ENCODE measurements at places on chromosomes 2 and 18.

GRCh38 chr2:197673106-197673505 is 2.3 kb downstream of the RFTN2 start:
- DNase-seq = no peak

DNA sequence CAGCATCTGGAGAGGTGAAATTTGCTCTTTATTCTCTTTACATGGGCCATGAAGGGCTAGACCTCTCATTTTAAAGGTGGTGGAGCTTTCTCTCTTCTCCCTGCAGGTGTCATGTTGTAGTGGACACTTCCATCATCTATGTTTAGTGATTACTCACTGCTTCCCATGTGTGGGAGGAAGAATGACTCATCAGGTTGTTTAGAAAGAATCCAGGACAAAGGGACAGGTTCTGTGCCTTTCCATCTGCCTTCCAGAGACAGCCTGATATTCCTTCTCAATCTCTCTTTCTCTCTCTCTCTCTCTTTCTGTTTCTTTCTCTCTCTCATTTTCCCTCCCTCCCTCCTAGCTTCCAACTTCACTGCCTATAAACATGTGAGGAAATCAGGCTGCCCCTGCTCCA is 38.7 kb downstream of the SCG2 start:
- no peak for DNase-seq

- DNase-seq = no peak
Measured at GRCh38 chr2:45344502-45344901, 266.6 kb downstream of the SRBD1 start.

GRCh38 chr18:35443847-35444246 is 53.9 kb downstream of the INO80C start:
- no peak for DNase-seq

GRCh38 chr2:113834051-113834730 is 55.7 kb upstream of the ACTR3 start:
- DNase-seq = no peak

DNA sequence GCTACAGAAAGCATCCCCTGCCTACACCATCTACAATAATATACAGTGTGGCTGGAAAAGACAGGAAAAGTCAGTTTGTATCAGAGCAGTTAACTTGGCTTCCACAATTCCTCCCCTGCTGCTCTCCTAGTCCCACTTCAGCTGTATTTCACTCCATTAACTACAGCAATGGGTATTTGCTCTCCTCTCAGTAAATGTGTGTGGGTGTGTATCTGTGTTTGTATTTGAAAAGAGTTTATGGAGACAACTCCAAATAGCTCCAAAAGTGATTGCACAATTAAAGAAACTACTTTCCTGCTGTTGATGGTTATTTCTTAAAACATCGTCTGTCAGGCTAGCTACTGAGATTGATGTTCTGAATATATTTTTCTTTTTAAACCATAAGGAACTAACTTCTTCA is 333.7 kb upstream of the FIGN start:
- DNase-seq = no peak

DNA sequence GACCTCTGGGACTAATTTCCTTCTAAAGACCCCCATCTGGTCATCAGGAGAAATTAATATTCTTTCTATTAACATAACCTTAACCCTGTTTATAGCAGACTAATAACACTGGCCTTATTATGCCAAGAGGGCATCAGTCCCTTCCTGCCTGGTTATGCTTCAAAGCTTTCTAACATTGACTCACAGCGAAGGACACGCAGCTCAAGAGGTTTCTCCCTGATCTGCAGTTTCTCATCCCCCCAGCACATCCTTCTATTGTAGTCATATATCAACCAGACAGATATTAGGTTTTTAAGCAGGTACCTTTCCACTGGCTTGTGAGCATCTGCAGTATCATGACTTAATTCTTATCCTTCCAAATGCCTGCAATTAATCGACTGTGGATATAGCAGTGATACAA is 100.0 kb upstream of the CXCR4 start:
- DNase-seq = no peak

All from CD4-positive, alpha-beta T cell treated with Interleukin-6 at 100 ng/mL for 8 hours (primary cell).